Large intestine (tissue), 12 donors: ENCODE measurements at places on chromosomes 3 and 15. TPM values are rescaled to one million over a fixed set of nuclear protein-coding genes. Genes with fewer than 3 reads are reported as not detected.

- no peaks in the 10 kb centered on the region for H3K27me3 ChIP-seq
- DNase-seq, result peak; percentile 14
- H3K27ac ChIP-seq, result no peak overlapping the region
- H3K4me3 ChIP-seq, result no peak overlapping the region
- no peaks in the 10 kb centered on the region for H3K36me3 ChIP-seq
Observed at GRCh38 chr15:83747050-83747717, 93.3 kb downstream of the ADAMTSL3 start.

- DNase-seq, result peak; percentile 94
- peaks cover 33% of the 10 kb centered on the region for H3K4me1 ChIP-seq
- H3K4me3 ChIP-seq, result no peak overlapping the region
- no peaks in the 10 kb centered on the region for H3K36me3 ChIP-seq
- H3K27ac ChIP-seq, result peak overlapping the region; percentile 17
Observed at GRCh38 chr3:124609402-124609801, 120.8 kb upstream of the UMPS start.

ADAMTS17 gene
- 3.7 TPM for polyA plus RNA-seq

SERPINI1 gene
- 4.7 TPM for polyA plus RNA-seq

- no peak overlapping the region for H3K4me3 ChIP-seq
- no peaks in the 10 kb centered on the region for H3K36me3 ChIP-seq
- peaks cover 5% of the 10 kb centered on the region for H3K4me1 ChIP-seq
- no peak overlapping the region for H3K27ac ChIP-seq
Observed at GRCh38 chr15:82851306-82851850, 42.0 kb downstream of the WHAMM start.

AGBL1 gene
- 0.04 TPM for polyA plus RNA-seq

DLL4 gene
- 12.3 TPM for polyA plus RNA-seq

FILIP1L gene
- polyA plus RNA-seq, result 36.3 TPM

GOLGA8R gene
- polyA plus RNA-seq, result 6.8 TPM

GRCh38 chr3:178513546-178514380 lies 22.5 kb upstream of the KCNMB2 start:
- no peaks in the 10 kb centered on the region for H3K27me3 ChIP-seq
- H3K27ac ChIP-seq, result no peak overlapping the region
- no peaks in the 10 kb centered on the region for H3K36me3 ChIP-seq
- no peak overlapping the region for H3K4me3 ChIP-seq

FRMD4B gene
- 15.7 TPM for polyA plus RNA-seq

GRCh38 chr15:74857082-74857655 lies 14.2 kb upstream of the ULK3 start:
- H3K4me1 ChIP-seq, result peaks cover 27% of the 10 kb centered on the region
- H3K4me3 ChIP-seq, result no peak overlapping the region
- H3K27ac ChIP-seq, result peak overlapping the region; percentile 87
- H3K27me3 ChIP-seq, result no peaks in the 10 kb centered on the region

DNA sequence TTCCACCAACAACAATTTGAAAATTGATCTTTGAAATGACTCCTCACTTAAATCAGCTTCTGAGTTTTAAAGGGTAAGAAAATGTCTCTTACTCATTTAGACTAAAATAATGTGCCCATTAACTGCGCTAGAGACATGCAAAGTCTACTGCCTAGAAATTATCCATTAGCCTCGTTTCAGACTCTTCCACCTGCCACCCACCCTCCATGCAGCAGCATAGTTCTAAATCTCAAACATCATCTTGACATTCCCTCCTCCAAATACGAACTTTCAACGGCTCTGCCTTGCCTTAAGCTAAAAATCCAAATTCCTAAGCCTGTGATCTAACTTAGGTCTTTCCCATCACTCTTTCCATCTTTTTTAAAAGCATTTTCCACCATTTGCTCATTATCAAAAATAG lies 66.6 kb upstream of the ST8SIA2 start:
- H3K4me3 ChIP-seq, result no peak overlapping the region
- no peaks in the 10 kb centered on the region for H3K4me1 ChIP-seq
- peaks cover 3% of the 10 kb centered on the region for H3K27me3 ChIP-seq

SCAANT1 gene
- 1.8 TPM for polyA plus RNA-seq

SPATA12 gene
- not detected for polyA plus RNA-seq

FBN1 gene
- polyA plus RNA-seq, result 49.6 TPM

DNA sequence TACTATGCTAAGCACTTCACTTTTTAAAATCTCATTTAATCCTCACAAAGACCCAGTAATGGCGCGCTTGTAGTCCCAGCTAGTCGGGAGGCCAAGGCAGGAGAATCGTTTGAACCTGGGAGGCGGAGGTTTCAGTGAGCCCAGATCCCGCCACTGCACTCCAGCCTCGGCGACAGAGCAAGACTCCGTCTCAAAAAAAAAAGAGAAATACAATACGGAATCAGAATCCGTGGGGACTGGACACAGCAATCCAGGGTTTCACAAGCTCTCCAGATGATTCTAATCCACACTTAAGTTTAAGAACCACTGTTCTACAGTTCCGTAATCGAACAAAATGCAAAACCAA lies 426 bp upstream of the SUMF1 start:
- no peaks in the 10 kb centered on the region for H3K36me3 ChIP-seq
- peaks cover 9% of the 10 kb centered on the region for H3K27me3 ChIP-seq
- peaks cover 3% of the 10 kb centered on the region for H3K4me1 ChIP-seq
- H3K4me3 ChIP-seq, result peak overlapping the region; percentile 85

GASK1A gene
- 5.0 TPM for polyA plus RNA-seq

C3orf62 gene
- polyA plus RNA-seq, result 9.5 TPM
